Right forelimb (tissue), 1 donor: ENCODE measurements at places on chromosomes 4 and X.

DNA sequence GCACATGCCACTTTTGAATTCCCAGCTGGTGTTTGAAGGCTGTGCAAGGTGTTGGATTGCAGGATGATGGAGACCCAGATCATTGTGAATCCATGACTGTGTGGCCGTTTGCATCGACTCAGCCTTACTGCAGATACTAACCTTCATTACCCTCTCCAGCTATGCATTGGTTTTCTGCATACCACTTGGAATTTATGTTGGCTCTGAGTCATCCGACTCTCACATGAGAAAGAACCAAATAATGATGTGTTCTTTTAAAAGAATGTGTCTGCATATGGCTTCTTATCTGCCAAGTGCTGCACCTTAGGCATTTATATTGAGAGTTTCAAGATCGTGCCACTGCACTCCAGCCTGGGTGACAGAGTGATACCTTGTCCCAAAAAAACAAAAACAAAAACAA lies 106.7 kb upstream of the PRKX start:
- no peak for DNase-seq

GRCh38 chrX:140087875-140088274 lies 122.6 kb upstream of the CXorf66 start:
- no peak for DNase-seq

DNA sequence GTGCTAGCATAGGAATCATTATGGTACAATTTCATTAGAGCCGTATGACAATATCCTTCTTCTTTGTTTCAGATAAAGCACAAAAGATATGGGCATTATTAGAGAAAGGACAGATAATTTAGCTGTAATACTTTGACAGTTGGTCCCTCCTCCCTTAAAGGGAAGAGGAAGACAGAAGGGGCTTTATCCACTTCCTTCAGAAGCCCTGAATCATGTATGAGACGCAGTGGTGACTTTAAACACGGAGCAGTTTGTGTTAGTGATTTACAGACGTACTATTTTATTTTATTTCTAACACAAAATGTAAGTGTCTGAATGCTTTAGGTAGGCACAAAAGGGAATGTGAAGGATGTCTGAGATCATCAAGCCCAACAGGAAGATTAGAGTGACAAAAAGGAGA lies 467.7 kb downstream of the IL15 start:
- DNase-seq, result no peak

DNA sequence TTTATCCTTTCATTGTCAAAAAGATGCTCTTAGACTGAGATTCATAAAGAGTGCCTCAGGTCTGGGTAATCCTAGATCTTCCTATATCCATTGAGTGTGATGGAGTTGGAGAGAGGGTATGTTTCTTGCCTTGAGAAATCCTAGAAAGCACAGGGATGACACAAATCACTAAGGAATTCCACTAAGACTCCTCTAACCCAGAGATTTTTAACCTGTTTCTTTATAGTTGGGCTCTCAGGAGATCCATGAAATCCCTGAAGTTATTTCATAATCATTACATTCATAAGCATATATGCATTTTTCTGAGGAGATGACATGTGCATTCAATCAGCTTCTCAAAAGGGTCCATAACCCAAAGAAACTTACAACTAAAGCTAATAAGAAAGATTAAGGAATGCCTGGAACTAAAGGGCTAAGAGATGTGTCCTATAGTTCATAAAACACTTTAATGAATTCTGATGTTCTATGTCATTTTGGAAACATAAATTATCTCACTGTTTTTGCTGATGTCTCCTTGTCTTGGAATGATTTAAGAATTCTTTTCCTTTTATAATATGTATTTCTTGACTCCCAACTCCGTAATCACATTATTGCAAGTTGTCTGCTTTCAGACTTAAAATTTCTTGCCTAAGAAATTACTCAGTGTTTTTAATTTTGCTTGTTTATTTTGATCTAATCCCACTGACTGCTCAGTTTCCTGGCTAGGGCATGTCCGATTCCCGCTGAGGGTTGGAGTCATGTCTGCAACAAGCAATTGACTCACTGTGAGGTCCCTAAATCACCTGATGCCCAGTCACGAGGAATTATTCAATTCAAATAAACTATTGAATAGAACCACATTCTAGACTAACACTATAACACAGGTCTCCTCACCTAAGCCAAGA lies 2.8 kb upstream of the AMTN start:
- DNase-seq, result no peak

DNA sequence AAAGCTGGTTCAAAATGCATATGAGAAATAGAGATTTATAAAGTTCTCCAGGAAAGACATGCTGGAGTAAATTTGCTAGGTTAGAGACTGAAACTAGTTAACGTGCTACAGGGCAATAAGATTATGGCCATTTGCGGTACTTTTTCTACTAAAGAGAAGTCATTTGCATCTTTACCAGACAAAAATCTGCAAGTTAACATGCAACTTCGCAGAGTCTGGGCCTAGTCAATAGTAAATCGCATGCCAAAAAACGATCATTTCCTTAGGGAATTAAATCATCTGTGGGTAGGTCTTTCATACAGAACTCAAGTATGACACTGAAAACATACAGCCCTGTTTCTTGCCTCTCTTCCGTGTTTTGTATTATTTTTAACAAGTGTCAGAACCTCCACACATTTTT lies 32.8 kb upstream of the REST start:
- DNase-seq, result no peak

GRCh38 chrX:96710031-96710430 lies 25.4 kb downstream of the DIAPH2 start:
- no peak for DNase-seq

DNA sequence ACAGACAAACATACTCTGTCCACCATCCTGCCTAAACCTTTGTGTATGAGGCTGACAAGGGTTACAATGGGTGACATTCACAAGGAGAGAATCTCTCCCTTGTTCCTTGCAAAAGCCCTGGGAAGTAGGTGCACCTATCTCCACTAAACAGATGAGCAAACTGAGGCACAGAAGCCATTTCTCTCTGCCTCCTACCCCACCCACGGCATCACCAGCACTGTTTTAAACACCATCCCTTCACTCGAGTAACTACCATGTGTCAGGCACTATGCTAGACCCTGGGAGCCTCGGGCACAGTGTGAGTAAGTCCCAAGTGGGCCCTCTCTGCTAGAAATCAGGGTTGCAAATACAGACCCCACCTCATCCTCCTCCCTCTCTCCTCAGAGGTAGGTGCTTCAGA lies 899 bp downstream of the LYAR start:
- no peak for DNase-seq

- no peak for DNase-seq
These were observed 26.0 kb upstream of the ANXA3 start for GRCh38 chr4:78525559-78525958.

GRCh38 chrX:46204721-46205422 lies 340.3 kb downstream of the ZNF674 start:
- DNase-seq, result no peak

DNA sequence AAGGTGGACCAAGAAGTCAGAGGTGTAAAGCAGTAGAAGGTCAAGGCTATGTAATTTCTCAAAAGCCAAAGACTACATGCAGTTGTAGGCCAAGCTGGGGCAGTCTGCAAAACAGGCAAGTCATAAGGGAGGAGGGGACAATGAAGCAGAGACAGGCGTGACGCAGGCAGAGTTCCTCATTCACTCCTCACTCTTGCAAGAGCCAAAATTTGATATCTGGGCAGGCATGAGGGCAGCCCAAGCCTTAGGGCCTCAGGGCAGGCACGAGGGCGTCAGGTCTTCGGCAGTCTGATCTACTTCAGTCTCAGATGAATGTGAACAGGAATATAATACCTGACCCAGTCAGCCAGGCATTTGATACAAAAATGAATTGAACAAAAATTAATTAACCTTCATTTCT lies 86.4 kb upstream of the AGA start:
- DNase-seq, result no peak

DNA sequence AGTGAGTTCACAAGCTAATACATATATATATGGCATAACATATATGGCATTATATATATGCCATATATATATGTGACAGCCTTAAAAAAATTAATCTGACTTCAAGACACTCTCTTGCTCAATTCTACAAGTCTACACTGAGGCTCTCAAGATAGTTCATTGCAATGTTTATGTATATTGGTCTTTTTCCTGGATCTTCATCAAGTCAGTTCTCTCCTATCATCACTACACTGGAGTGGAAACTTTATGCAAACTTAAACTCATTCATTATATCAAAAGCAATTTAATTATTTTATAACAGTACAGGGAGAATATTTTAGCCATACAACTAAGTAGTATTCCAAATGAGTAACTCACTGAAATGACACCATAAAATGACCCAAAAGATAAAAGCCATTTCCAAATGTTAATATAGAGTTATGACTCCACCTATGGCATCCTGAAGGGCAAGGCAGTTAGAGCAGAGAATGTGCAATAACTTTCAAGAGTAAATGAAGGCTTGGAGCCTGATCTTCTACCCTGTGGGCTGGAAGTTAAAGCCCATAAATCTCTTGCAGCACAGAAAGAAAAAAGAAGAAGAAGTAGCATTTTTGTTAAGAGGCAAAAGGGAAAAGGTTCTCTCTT lies 176.3 kb upstream of the SLIT2 start:
- DNase-seq, result no peak

GRCh38 chr4:102642631-102643298 lies 118.0 kb downstream of the MANBA start:
- no peak for DNase-seq

- DNase-seq, result no peak
These were observed 63.7 kb upstream of the MTNR1A start for GRCh38 chr4:186619088-186619487.

DNA sequence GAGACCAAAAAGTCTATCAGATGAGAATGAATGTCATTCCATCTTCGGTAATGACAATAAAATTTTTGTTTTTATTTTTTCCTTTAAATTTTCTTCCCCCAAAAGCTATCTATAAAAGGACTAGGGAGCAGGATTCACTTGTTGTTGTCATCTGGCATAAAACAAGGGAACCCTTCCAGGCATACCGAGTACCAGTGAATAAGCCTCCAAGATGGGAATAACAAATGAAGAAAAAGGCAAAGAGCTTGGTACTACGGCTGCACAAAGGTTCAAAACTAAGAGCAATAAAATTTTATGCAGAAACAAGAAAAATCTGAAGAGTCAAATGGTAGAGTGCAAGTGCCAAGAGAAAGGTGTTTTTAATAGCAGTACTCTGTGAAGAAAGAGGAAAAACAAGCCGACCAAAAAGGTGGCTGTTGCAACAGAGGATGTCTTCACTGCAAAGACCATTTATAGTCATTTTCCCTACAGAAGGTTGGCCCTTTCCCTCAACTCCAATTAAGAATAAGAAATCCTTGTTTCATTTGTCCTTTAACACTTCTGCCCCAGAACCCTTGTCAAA lies 25.8 kb downstream of the PPP3CA start:
- no peak for DNase-seq

DNA sequence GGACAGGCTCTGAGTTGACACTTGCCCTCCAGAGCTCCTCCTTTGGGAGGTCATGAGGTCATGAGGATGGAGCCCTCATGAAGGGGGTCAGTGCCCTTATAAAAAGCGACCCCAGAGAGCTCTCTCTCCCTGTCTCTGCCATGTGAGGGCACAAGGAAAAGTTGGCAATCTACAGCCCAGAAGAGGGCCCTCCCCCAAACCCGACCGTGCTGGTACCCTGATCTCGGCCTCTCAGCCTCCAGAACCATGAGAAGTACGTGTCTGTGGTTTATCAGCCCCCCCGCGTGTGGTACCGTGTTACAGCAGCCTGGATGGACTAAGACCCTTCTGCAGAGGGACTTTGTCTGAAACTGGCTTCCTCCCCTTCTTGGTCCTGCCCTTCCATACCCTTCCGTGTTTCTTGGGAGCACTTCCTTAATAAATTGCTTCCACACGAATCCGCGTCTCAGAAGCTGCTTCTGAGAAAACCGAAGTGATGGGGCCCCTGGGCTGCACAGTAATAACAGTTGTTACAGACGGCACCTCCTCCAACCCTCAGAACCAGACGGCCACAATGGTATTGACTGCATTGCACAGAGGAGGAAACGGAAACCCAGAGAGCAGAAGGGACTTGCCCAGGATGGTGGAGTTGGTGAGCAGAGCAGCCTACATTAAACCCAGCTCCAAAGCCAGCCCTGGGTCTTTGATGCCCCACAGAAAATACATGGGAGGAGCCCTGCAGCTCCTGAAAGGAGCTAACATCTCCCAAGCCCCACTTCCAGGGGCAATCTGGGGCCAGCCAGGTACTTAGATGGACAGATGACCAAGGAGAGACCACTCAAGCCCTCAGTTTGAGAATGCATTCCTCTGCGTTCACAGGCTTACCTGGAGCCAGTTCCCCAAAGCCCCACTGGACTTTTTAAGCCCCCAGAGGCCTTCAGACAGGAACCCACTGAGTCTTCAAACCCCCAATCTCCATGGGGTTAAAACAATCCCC lies 242.7 kb downstream of the BCOR start:
- DNase-seq, result no peak

DNA sequence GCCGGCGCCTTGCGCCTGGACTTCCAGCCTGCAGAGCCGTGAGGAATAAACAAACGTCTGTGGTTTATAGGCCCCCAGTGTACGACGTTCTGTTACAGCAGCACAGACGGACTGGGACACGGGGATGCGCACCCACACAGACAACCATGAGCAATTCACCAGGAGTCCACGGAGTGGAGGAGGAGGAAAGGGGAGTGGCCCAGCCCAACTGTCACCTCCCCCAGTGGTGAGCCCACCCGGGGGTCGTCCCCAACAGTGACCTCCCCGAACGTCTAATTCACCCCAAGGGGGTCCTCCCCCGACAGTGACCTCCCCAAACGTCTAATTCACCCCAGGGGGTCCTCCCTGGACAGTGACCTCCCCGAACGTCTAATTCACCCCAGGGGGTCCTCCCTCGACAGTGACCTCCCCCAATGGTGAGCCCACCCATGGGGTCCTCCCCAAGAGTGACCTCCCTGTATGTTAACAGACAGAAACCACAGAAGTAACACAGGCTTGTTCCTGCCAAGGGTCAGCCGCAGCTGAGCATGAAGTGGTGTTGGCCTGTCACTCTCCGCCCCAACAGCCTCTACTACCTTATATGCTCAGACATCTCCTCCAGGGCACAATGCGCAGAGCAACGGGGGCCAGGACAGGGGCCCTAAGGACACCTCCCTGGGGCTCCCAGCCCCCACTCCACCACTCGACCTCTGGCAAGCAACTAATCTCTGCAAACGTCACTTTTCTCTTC lies 6.2 kb downstream of the GAK start:
- peak; percentile 30 for DNase-seq

DNA sequence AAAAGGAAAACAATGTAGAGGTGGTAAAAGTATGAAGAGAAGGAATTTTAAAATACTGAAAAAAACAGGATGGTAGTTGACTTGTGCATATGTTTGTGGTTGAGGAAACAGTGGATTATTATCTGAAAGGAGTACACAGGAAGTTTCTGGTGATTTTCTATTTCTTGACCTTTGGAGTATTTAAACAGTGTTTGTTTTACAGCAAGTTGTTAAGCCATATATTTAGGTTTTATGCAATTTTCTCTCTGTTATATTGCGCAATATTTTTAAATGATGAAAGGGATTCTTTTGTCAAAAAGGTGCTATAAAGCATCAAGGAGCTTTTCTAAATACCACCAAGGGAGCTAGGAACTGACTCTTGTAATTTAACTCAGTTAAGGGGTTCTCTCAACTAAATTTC lies 343.1 kb upstream of the MAOA start:
- no peak for DNase-seq

- DNase-seq, result no peak
These were observed 1.3 kb downstream of the NOP14 start for GRCh38 chr4:2961811-2962441.

GRCh38 chr4:8882239-8882638 lies 10.6 kb upstream of the HMX1 start:
- no peak for DNase-seq

- DNase-seq, result no peak
These were observed 88.1 kb downstream of the CCSER1 start for GRCh38 chr4:90215286-90215685.

- DNase-seq, result no peak
These were observed 485 bp upstream of the CCNG2 start for GRCh38 chr4:77156533-77156911.
